ENCODE measurements at places on chromosomes 6 and 20. TPM values are rescaled to one million over a fixed set of nuclear protein-coding genes. Genes with fewer than 3 reads are reported as not detected.

The GLP1R gene
- 0.85 TPM for polyA plus RNA-seq

- DNase-seq = no peak
Measured at GRCh38 chr6:147170269-147170668, 33.9 kb upstream of the STXBP5 start.

The SLC32A1 gene
- not detected for polyA plus RNA-seq

DNA sequence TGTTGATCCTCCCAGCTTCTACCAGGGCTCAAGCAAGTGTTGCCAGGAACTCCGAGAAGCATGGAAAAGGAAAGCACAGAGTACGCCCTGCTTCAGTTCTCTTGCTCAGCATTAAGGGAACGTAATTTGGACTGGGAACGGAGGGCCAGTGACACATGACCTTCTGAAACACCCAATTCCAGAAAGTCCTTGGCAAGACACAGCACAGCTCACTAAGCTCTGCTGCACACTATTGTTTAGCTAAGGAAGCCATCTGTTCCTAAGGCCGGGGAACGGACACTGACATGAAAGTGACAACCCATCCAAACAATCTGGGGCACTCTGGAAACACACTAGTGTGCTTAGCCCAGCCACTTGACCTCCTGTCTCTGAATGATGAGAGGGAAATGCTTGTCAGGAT is 56.9 kb upstream of the NXT1 start:
- DNase-seq = no peak

- DNase-seq = no peak
Measured at GRCh38 chr6:57174511-57174907, 2.4 kb downstream of the BAG2 start.
